ENCODE measurements at places on chromosomes 5 and 9. TPM values are rescaled to one million over a fixed set of nuclear protein-coding genes. Genes with fewer than 3 reads are reported as not detected.

DNA sequence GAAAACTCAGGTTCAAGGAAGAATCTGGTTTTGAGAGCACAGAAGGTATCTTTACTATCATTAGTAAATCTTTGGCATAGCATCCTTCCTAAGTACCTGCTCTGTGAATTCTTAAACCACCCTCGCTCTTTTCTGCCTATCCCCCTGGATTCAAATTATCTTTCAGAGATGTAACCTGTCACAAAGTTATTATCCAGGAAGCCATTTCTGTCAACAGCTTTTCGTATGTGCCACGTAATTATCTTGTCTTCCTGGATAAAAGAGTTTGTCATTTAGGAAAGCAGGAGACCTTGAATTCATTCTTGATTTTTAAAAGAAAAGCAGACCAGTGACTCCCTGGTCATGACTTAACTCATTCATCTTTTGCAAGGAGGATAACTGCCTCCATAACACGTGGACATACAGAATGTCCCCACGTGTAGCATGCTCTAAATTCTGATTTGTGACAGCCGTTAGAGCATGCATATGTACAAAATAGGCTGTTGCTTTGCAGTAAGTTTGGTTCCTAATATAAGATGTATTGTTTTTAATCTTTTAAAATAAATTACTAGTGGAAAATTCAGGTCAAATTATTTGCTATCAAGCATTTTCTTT lies 189.0 kb downstream of the TRIO start:
- no peak for DNase-seq

GRCh38 chr5:39919876-39920275 lies 495.1 kb upstream of the DAB2 start:
- DNase-seq, result no peak

GRCh38 chr9:6229619-6230018 lies 14.0 kb downstream of the IL33 start:
- no peak for DNase-seq

DNA sequence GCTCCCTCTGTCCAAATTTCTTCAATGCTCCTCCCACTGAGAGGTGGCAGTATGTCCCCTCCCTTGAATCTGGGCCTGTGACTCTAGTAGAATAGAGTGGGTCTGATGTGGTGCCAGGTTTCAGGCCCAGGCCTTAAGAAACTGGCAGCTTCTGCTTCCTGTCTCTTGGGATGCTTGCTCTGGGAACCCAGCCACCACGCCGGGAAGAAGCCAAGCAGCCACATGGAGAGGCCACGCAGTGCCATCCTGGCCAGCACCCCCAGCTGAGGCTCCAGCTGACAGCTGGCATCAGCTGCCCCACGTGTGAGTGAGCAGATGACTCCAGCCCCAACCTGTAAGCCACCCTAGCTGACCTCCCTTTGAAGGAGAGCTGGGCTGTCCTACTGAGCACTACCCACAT lies 7.3 kb upstream of the TSPAN17 start:
- DNase-seq, result no peak

DNA sequence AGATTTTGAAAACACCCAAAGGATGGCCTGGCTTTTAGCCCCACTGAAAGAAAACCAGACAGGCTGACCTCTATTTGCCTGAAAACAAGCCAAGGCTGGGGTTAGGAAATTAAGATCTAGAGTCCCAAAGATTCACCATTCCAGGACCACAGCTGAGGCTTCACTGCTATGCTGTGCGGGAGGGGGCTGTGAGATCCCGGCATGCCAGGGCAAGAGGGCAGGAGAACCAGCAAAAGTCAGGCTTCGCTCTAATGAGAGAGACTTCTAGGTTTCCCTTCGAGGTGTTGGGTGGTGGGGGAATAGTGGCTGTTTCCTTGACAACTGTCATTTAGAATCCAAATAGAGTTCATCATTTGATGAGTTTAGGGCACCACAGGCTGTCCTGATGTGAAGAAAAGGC lies 152.9 kb upstream of the NFIB start:
- DNase-seq, result no peak

DNA sequence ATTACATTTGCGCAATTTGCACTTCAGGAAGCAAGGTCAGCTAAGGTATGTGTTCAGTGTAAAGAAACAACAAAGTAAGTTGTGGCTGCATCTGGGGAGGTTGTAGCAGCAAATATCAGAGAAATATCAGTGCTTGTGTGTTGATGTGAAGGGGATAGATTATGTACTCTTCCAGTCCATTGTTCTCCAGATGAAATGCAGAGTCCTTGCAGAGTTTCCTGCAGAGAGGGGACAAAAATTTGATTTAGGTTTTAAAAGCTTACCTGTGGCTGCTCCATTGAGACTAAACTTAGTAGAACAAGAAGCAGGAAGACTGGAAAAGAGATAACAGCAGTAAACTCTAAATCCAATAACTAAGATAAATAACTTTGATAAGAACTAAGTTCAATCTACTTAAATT lies 952.2 kb downstream of the CDH18 start:
- no peak for DNase-seq

GRCh38 chr5:43889233-43889632 lies 286.3 kb downstream of the NNT start:
- no peak for DNase-seq

DNA sequence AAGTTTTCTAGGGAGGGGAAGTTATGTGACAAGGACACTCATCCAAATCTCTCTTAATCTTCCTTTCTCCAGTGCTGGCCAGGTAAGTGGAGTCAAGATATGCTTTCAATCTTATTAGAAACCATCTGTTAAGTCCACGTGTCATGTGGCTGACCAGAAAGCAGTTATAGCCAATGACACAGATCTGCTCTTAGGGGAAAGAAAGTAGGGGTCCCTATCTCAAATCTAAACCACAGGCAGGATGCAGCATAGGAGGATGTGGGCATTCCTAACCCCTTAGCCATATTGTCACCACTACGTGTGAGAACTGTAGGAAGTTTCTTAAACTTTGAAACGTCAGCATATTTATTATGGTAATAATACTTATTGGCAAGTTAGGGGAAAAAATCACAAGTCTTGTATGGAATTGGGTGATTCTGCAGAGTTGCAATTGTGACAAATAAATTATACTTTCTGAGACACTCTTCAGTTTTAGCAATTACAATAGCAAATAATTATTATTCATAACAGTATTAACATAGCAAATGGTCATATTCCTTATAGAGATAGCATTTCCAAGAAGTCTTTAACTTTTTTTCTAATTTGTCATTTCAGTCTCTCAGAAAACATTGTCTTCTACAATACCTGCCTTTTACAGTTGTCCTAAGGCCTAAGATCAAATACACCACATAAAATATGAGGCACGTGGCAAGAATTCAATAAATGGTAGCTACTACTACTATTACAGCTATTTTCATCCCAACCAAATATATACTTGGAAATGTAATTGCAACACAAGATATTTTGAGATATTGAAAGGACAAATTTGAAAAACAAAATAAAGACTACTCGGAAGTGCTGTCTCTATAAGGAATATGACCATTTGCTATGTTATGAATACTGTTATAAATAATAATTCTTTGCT lies 236.9 kb downstream of the PDE4D start:
- DNase-seq, result no peak

DNA sequence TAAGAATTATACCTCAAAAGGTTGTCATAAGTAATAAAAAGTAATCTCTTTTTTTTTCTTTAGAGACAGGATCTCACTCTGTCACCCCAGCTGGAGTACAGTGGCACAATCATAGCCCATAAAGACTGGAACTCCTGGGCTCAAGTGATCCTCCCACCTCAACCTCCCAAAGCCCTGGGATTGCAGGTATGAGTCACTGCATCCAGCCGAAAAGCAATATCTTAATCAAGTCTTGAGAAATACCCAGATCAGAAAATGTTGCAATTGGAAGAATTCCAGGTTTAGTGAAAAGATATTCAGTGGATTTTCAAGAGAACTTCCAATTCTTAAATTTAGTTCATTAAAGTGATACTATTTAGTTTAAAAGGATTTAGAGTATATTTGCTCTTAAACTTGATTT lies 40.9 kb upstream of the IDNK start:
- no peak for DNase-seq

GRCh38 chr5:20972419-20972925 lies 984.5 kb upstream of the CDH18 start:
- DNase-seq, result peak; percentile 3

DNA sequence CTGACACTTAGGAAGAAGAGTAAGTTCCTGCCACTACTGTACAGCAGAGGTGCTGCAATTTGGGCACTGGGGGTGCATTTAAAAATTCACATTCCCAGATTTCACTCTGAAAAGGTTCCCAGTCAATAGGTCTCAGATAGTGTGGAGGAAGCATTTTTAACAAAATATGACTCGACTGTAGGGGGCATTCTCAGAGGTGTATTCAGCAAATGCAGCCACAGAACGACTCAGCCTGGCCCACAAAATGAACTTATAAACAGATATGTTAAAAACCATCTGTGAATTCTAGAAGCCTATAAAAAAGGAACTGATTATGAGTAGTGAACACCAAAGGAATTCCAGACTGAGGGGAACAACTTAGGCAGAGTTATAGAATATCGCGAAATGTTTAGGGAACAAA lies 31.1 kb downstream of the MLLT3 start:
- no peak for DNase-seq

DNA sequence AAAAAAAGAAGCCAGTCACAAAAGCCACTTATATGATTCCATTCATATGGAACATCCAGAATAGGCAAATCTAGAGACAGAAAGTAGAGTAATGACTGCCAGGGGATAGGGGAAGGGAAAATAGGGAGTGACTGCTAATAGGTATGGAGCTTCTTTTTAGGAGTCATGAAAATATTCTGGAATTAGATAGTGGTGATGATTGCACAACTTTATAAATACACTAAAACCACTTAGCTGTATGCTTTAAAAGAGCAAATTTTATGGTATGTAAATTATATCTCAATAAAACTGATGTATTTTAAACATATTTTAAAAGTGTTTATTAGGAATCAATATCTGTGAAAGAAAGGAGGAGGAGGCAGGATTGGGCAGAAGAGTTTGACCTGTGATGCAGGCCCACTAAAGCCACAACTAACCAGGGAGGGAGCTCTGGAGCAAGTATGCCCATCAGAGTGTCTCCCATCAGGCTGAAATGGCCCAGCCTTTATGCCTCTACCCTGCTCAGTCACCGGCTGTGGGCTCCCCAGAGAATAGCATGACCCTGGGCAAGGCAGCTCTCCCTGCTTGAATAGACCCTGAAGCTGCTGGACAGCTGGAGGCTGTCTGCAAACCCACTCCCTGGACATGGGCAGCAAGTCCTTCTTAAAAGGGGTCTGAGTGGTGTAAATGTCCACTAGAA lies 96.0 kb upstream of the SLC44A1 start:
- DNase-seq, result peak; percentile 25

- no peak for DNase-seq
Observed at GRCh38 chr5:44708602-44709001, 100.1 kb upstream of the MRPS30 start.

GRCh38 chr5:140000332-140000731 lies 42.8 kb downstream of the NRG2 start:
- DNase-seq, result no peak

DNA sequence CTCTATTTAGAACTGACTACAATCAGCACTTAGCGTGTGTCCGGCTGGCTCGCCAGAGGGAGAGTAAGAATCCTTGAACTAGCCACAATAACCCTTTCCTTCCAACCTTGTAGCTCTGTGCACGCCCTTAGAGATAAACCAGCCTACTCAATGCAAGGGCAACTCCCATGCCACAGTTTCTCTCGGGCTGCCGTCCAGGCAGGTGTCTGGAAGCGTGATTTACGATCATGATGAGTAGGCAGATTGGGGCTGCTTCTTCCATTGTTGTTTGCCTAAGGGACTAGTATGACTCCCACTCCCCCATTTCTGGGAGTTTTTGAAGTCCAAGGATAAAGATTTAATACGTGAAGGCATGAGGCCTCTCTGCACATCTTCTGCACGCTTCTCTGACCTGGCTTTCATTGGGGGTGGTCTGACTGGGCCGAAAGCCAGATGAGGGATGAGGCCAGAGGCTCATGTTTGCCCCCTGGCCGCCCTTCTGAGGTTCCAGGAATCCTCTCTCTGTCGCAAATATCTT lies 134.0 kb upstream of the MYO10 start:
- peak; percentile 90 for DNase-seq

- no peak for DNase-seq
Observed at GRCh38 chr5:87900419-87900818, 368.2 kb downstream of the TMEM161B start.

TMOD1 gene
- 0.80 TPM for polyA plus RNA-seq

IL13 gene
- polyA plus RNA-seq, result not detected

PCA3 gene
- not detected for polyA plus RNA-seq

IFNB1 gene
- not detected for polyA plus RNA-seq

GABRA6 gene
- polyA plus RNA-seq, result not detected

TSSK1B gene
- not detected for polyA plus RNA-seq

PCDHA6 gene
- 0.03 TPM for polyA plus RNA-seq

RPL35 gene
- polyA plus RNA-seq, result 2,307 TPM

MARVELD2 gene
- 2.9 TPM for polyA plus RNA-seq
